ENCODE measurements at places on chromosomes 7 and 10.

DNA sequence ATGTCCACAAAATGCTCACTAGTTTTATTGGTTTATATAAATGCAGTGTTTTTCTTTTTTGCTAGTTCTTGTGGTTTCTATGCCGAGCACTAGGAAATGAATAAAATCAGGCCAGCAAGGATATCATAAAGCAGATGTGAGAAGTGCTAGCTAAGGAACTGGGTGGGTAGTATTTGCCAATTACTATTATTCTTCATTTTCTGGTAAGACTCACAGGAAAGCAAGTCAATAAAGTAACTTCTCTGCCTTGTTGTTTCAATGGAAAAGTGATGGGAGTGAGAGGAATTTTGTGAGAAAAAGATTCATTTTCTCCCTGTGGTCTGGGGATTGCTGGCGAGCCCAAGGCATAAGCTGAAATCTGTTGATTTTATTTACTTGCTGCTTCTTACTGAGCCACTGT is 50.5 kb upstream of the TRIL start:
- no peak for DNase-seq

DNA sequence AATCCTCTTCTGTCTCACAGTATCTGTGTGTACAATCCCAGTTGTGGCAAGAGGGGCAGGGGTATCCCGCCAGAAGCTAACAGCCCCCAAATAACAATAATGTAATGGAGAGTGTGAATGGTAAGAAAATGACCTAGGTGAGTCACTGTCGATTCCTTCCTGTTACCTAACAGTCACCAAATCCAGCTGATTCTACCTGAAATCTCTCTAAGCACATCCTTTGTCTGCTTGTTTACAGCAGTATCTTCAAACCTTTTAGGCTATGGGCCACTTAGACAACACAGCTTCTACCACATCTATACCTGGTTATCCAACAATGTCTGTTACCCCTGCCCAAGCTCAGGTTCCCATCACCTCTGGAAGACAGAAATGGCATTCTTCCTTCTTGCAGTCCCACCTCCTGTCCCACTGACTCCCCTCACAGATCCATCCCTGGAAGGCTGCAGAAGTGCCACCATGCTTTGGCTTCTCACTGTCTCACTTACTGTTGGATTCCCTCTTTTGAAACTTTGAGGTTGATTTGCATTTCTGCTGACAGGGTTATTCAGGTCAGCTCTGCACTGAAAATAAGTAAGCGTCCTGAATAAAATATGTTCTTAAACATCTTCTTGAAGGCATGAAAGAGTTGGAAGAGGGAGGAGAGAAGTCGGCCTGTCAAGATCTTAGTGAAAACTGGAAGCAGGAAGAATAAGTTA is 13.1 kb downstream of the PIP4K2A start:
- no peak for DNase-seq

GRCh38 chr10:5570007-5570655 is 45.4 kb downstream of the CALML3 start:
- no peak for DNase-seq

GRCh38 chr10:31033147-31033546 is 1.5 kb upstream of the ZNF438 start:
- DNase-seq, result no peak

- no peak for DNase-seq
These were observed 142.1 kb upstream of the PTPRZ1 start for GRCh38 chr7:121730869-121731268.

- no peak for DNase-seq
These were observed 999 bp upstream of the MRPS24 start for GRCh38 chr7:43870316-43870715.

- no peak for DNase-seq
These were observed at the start of gene NEUROD6 for GRCh38 chr7:31340603-31341002. Gene NEUROD6 (minus strand): TSS chr7:31340726. CDS start chr7:31339268, 1,458 bp downstream.

- no peak for DNase-seq
These were observed 248 bp downstream of the PSPH start for GRCh38 chr7:56051053-56051338.

DNA sequence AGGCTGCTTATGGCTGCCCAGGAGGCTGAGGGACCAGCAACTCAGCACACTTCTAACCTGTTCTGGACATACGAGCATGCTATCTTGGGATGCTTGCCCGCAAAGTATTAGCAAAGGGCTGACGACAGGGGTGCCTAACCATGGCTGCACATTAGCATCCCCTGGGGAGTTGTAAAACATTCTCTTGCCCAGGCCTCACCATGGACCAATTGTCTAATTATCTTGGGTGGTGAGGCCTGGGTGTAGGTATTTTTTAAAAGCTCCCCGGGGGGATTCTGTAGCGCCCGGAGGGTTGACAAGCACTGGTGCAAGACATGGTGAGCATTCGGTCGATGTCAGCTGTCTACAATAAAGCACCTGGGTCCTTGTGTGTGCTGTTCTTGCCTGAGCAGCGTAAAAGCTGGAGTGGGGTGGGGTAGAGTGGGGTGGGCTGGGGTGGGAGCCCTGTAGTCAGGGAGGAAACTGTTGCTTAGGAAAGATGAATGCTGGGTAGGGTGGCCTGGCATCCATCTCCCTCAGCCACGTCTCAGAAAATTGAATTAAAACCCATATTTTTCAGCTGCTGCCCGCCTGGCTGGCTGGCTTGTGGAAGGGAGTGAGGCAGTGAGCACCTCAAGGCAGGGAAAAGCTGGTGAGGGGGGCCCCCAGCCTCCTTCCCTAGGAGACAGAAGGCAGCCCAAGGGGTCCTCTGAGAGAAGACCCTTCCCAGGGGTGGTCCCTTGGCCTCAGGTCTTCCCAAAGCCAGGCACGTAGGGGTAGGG is 2.9 kb upstream of the ADCYAP1R1 start:
- DNase-seq, result no peak

GRCh38 chr10:88680958-88681357 is 16.7 kb downstream of the LIPF start:
- no peak for DNase-seq

DNA sequence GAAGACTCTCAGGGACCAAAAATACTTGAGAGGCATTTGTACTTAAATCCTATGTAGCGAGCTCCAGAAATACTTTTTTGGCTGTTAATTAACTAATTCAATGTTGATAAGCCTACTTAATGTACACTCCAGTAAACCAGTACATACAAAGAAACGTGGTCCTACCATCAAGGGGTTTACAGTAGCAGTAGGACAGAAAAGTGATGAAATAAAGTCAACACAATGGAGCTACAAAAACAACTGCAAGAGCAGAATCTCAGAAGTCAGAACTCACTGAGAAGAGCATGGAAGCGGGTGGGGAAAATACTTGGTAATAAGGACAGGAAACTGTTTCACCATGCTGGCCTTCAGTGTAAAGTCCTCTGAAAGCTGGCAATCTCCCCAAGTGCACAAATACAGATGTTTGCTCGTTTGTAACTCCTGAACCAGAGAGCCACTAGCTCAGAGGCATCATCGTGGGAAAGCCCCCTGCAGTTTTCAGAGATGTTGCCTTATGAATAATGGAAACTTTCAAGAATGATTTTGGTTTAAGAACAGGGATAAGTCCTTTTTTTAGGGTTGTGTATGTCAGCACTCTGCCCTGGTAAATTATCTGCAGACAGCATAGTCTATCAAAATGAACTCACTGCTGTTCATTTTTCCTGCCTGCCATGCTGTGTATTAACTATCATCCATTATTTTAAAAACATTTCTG is 233.2 kb downstream of the SORCS1 start:
- DNase-seq, result peak; percentile 54

DNA sequence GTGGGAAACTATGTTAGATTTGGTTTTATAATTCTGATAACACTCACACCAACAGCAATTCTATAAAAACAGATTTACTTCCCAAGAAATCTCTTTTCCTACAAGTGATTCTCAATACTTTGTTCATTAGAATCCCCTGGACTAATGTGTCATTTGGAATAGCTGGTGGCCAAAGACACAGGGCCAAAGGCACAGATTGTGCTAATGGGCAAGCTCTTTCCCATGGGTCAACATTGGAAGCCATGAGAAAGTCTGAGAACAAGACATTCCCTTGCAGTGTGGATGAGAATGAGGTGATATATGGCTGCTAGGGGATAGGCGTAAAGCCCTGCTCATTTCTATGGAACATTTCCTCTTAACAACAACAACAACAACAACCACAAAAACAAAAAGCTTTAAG is 153.8 kb downstream of the AMPH start:
- DNase-seq, result no peak

DNA sequence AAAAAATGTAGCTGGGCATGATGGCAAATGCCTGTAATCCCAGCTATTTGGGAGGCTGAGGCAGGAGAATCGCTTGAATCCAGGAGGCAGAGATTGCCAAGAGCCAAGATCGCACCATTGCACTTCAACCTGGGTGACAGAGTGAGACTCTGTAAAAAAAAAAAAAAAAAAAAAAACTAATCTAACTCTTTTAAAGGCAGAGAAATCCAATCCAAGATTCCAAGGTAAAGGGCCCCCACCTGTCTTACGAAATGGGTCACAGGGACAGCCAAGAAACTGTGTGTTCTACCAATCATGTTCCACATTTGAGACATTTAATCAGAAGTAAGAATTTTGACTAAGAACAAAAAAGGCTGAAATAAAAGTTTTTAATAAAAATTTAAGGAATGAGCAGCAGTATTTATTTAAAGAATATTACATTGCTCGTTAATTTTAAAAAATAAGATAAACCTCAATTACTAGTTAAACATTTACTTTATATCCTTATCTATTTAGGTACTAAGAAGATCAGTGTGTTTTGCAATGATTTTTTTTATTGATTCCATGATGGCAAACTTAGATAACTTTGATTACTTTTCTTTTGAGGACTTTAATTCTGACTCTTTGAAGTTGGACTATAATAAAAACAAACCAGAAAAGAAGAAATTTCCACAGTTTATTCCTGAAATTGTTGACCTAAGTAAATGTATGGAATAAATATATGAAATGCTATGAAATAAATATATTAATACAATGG is 6.7 kb upstream of the OAT start:
- no peak for DNase-seq

GRCh38 chr7:157020514-157021070 is 10.1 kb upstream of the MNX1 start:
- DNase-seq, result no peak

- no peak for DNase-seq
These were observed 79.6 kb downstream of the OR13A1 start for GRCh38 chr10:45235798-45236220.

GRCh38 chr7:68971634-68972340 is 626.5 kb upstream of the AUTS2 start:
- DNase-seq, result no peak

DNA sequence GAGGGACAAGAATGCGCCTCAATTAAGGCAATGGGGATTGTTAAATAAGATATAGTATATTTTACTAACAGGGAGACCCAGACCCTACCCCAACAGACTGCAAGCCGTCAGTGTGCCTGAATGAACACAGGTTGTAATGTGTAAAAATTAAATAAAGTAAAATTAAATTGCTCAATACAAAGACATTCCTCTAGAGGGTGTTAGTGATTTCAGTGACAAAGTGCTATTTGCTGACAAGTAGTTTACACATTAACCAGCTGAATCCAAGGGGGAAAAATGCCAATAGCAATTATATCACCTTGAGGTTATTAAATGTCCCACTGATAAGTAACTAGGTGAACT is 110.5 kb downstream of the EBF3 start:
- no peak for DNase-seq
